ENCODE measurements at places on chromosomes 3 and 15.

- no peak for DNase-seq
Measured at GRCh38 chr3:134214239-134214638, 36.4 kb downstream of the RYK start.

DNA sequence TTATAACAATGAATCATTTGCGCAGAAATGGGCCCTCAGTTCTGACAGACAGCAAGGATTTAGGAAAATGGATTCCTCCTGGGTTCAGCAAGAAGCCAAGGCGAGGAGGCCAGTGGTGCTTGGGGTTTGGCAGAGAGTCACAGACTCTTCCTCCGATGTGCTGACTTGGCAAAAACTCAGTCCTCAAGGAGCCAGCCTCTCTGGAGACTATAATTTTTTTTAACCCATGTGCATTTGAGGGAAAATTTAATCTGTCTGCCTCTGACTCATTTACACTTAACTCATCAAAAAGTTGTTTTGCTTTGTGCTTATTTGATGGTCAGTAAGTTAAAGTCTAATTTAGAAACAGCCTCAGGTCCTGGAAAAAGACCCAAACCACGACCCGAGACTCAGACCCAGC, 34.2 kb upstream of the SLC24A5 start:
- no peak for DNase-seq

GRCh38 chr3:191762323-191762960, 301.5 kb downstream of the PYDC2 start:
- DNase-seq, result no peak

DNA sequence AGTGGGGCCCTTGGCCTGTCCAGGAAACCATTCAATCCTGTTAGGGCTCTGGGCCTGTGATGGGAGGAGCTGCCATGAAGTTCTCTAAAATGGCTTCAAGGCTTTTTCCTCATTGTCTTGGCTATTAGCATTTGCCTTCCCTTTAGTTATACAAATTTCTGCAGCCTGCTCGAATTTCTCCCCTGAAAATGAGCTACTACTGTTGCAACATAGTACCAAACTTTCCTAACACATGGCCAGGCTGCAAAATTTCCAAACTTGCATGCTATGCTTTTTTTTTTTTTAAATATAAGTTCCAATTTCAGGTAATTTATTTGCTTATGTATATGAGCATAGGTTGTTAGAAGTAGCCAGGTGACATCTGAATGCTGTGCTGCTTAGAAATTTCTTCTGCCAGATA, 560.8 kb upstream of the TBL1XR1 start:
- DNase-seq, result no peak

DNA sequence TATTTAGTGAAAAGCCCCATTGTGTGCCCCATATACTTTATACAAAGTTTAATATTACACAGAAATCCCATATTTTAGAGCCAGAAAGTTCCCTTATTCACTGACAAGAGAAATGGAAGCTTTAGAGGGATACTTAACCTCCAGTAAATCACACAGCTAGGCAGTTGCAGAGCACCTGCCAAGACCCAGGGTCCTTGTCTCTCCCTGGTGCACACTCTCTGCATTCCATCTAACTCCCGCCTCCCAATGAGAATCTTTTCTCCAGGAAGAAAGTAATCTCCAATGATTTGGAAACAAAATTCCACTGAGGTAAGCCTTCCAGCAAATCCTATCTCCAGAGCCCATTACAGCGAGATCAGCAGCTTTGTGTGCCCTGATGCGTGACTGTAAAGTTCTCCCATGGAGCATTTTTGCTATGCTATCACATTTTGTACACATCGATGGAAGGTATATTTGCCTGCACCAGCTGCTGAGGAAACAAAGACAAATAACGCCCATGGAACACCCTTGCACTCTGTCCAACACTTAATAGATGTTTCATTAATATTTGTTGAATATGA, 41.4 kb downstream of the ULK4 start:
- no peak for DNase-seq

GRCh38 chr3:674116-674515, 418.7 kb upstream of the CNTN6 start:
- no peak for DNase-seq

DNA sequence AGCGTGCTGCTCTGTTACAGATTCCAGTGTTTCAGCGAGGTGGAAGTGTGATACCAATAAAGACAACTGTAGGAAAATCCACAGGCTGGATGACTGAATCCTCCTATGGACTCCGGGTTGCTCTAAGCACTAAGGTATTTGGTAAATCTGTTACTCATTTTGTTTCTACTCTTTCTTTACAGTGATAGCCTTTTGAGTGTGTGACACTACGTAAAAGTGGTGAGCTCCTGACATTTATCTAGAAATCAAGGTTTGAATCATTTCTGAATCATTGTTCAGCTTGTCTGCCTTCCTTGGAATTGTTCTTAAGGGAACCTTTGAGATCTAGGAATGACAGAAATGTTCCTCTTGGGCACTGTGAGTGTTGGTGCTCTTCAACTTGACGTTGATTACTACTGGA, 11.2 kb upstream of the CAPN3 start:
- no peak for DNase-seq
